Karpas-422 (cell line): ENCODE measurements at places on chromosomes 1 and 21. TPM values are rescaled to one million over a fixed set of nuclear protein-coding genes. Genes with fewer than 3 reads are reported as not detected.

DNA sequence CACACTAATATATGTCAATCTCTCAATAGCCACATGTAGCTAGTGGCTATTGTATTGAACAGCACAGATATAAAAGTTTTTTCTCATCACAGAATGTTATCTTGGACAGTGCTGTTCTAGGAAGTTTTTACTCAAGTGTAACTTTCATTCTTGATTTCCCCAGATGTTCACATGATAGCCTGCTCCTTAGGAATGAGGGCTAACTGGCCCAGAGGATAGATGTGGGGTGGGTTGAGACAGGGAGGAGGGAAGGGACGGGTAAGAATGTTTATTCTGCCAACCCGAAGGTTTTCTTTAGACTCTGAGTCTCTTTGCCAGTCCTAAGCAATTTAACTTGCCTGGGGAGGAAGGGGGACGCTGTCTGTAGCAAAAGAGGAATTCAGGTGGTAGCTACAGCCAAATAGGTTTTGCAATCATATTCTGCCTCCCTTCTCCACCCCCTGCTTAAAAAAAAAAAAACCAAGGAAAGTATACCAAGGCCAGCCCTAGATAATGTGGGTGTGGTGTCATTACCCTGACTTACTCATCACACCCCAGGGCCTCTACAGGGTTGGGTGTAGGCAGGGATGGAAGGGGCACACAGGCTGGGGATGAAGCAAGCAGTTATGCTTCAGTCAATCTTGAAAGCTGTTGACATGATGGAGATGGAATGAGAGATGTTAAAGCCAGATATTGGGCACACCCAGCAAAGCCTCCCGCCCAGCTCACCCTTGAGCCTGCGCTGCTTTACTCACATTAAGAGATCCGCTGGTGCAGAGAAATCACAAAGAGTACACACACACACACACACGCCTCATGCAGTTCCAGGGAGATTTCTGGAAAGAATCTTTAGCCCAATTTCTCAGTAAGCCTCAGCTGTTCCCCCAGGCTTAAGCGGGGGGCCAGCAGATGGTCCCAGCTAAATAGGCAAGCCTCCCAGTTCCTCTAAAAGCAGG lies 59.9 kb downstream of the PLXNA2 start:
- DNase-seq, result no peak

DNA sequence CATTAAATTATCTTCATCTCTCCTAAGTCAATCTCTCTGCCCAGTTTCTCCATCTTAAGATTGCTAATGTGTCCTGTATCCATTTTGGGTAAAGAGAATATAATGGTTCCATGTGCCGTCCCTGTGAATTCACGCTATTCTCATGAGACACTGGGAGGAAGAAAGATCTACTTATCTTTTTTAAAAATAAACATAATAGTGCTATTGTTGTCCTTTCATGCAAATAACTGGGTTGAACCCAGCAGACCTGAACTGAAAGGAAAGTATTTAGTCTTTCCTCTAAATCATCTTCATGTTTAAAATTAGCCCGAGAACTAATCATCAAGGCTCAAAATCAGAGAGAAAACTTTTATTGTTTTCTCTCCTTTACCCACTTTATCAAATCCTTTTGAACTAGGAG lies 22.4 kb downstream of the SLAMF1 start:
- peak; percentile 72 for DNase-seq

GRCh38 chr1:183685112-183685713 lies 32.1 kb upstream of the APOBEC4 start:
- DNase-seq, result peak; percentile 88

- DNase-seq, result no peak
Observed at GRCh38 chr1:5998051-5998905, 6.1 kb upstream of the NPHP4 start.

Gene LCE2B
- total RNA-seq, result not detected in 2 replicates
